ENCODE measurements at places on chromosomes 6 and 20.

GRCh38 chr6:101668496-101669030 is 275.1 kb downstream of the GRIK2 start:
- DNase-seq: peak; percentile 6

DNA sequence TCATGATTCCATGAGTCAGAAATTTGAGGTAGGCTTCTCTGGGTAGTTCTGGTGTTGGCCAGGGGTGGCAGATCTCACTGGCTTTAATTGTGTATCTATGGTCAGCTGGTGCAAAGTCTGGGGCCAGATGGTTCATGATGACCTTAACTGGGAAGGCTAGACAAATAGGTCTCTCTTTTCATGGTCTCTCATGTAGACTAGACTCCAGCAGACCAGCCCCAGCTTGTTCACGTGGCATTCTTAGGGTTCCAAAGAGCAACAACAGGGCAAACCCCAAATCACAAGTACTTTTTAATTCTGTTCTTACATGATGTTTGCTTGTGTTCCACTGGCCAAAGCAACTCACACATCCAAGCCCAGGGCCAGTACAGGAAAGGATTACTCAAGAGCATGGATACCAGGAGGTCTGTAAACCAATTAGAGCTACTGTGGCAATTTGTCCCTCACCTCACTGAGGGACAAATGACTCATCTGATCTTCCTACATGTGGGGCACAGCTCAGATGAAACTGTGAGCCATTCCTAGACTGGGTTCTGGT is 79.5 kb upstream of the PBOV1 start:
- no peak for DNase-seq

- DNase-seq: peak; percentile 43
Observed at GRCh38 chr6:35044145-35044745, 96.9 kb downstream of the TCP11 start.

GRCh38 chr6:110116258-110116657 is 63.2 kb downstream of the WASF1 start:
- no peak for DNase-seq

GRCh38 chr20:20585146-20585545 is 127.3 kb downstream of the RALGAPA2 start:
- no peak for DNase-seq

DNA sequence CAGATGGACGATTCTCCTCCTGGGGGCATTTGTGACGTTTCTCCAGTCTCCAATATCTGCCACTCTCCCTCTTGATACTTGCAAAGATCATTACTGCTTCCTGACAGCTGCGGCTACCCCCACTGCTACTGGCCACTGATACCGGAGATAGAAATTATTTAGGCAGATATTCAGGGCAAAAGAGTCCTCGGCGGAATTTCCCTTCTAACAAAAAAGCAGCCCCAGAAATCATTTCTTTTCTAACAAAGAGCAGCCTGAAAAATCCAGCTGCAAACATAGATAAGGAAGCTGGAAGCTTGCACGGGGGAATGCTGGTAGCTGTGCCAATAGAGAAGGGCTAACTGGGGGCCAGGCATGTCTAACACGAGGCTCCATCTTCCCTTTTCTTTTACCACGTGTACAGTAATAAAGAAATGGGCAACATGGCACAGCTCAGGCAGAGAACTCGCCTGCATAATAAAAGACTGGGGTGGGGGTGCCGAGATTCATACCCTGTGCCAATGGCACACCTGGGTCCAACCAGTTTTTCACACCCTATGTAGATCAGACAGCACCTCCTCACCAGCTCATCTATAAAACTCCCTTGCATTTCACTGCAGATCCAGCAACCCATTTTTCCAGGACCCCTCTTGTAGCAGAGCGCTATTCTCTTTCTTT is 6.1 kb downstream of the TP53RK start:
- DNase-seq: no peak

GRCh38 chr20:63101781-63102720 is 95.3 kb upstream of the BHLHE23 start:
- peak; percentile 52 for DNase-seq

DNA sequence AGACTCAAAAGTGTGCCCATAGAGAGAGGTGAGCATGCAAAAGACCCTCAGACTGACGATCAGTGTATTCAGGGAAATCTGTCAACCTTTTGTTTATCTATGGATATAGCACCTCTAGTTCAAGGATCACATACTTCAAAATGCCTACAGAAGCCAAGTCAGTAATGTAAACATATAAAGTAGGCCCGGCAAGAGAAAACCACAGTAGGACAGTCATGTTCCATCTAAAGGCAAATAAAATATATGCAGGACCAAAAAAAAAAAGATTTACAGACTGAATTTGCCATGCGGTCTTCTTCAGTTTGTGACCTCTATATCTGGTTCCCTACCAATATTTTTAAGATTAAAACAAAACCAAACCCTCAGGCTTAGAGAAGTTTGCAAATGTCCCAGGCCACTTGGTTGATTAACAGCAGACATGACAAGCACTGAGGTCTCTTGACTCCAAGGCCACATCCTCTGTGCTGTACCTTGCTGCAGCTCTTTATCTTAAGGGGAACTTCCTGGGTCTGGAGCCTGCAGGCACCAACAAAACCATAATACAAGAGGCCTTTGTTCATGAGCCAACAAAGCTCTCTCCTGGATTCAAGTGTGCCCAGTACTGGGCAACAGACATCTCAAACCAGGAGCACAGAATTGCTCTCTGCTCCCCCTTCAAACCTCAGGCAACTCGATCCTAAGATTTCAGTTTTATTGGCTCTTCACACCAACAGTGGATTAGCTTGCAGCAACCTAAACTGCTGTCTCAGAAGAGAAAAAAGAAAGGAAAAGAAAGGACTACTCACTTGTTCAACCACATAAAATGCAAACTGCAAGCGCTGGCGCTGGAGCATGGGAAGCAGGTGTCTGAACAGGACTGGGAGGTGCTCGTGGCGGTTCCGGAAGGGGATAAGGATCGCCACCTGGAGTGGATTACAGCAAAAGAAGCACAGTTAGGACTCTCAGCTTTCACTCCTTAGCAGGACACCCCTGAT is 71.7 kb downstream of the B4GALT5 start:
- no peak for DNase-seq

- no peak for DNase-seq
Observed at GRCh38 chr6:360764-361373, 30.7 kb upstream of the IRF4 start.

GRCh38 chr6:10230531-10230930 is 184.3 kb downstream of the TFAP2A start:
- no peak for DNase-seq

GRCh38 chr20:20439602-20440190 is 71.8 kb downstream of the INSM1 start:
- DNase-seq: no peak

GRCh38 chr6:98844244-98845210 is 10.2 kb downstream of the POU3F2 start:
- no peak for DNase-seq

DNA sequence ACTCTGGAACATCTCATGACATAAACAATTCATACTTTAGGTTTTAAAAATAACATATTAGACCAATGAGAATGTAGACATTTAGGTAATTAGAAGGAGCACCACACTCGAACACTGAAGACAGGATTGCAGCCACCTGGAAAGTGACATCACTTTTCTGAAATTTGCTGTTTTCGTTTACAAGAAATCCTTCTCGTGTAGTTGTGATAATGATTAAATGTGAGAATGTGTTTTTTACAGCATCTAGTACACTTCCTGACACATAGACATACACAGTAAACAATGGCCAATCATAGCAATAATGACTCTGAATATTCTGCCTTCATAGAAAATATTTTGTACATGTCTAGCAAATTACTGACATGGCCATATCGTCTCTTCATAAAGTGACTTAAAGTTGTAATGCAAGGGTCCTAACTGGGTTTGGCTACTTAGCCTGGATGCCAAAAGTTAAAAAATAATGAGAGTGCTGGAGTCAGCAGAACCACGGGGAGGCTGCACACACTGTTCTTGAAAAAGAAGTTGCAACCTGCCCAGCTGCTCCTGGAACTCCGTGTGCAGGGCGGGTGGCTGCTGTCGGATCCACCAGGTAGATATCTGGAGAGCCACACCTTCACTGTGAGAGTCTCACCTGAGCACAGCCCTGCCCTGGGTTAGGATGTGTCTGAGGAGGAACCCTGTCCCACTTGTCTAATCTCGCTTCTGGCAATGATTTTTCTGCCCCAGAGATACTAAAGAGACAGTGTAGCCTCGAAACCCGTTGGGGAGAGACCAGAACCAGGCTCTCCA is 212.9 kb downstream of the QKI start:
- no peak for DNase-seq

- no peak for DNase-seq
Observed at GRCh38 chr20:62923669-62924441, 2.5 kb downstream of the DIDO1 start.

- DNase-seq: no peak
Observed at GRCh38 chr6:122050242-122050755, 349.2 kb upstream of the HSF2 start.

DNA sequence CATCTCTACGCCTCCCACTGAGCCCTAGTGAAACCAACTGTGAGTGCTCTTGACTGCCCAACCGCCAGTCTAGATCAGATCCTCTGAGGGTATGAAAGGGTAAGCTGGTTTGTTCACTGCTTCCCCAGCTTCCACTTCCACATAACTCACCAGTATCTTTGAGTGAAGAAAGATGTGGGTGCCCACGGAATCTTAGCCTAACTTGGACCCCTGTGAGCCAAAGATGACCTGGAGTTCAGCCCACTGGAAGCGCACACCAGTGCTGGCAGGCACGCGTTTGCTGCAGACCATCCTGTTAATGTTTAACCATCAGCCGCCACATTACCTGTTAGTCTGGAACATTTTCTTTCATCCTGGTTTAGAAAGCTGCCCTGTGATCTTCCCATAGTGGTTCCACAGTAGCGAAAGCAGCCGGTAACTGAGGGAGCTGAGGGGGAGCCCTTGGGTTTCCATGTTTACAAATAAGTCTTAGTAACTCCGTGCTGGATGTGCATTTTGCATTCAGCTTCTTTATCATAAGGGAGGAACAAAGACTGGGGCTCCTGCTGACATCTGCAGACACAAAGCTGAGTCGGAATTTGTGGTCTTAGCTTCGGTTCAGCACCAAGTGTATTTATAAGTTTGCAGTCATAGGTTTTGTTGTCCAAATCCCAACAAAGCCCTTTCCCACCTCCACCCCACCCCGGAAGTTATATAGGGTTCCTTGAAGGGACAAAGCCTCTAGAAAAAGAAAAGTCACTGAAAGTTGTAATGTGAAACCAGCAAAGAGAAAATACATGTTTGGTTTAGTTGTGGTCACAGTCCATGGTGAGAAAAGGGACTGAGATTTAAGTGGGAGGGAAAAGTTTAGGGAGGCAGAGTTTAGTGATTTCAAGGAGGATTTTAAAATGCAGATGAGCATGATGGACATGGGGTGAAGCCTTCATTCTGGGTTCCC is 71.0 kb downstream of the SSR1 start:
- no peak for DNase-seq

DNA sequence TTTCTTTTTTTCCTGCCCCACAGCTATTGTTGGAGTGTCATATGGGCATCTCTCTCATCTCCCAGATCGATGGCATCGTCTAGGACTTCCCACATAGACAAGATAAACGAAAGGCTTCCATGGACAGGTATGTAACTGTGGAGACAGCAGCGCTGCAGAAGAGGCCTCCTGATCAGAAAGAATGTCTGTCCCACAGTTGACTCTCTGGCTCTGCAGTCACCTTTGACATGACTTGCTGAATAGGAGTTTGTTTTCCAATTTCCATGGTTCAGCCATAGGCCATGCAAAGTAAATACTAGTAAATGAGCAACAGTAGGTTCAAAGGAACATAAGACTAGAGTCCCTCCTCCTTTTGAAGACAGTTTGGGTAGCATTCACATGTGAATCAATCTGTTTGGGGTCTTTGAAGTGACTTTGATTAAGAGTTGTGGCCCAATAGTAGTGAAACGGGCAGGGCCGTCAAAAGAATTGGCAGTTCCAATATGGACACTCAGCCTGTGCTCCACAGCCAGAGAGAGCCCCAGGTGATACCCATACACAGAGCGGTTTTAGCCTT is 134.7 kb upstream of the IFNGR1 start:
- DNase-seq: no peak

GRCh38 chr20:39745380-39745779 is 783.2 kb downstream of the DHX35 start:
- no peak for DNase-seq

GRCh38 chr6:47846752-47847151 is 64.9 kb downstream of the OPN5 start:
- no peak for DNase-seq

DNA sequence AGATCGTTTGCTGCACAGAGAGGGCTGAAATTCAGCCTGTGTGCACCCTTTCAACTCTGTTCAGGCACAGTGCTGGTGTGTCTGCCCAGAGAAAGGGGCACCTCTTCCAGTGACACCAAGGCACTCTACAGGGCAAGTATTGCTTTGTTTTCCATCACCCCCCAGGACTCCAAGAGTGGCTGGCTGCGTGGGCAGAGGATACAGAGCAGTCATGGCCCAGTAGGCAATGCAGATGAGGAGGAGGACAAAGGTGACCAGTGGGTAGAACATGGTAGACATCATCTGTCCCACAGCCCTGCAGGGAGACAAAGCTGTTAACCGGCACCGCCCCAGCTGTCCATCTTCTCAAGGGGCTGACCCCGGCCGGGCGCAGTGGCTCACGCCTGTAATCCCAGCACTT is 6.7 kb upstream of the NEU1 start:
- no peak for DNase-seq

- DNase-seq: no peak
Observed at GRCh38 chr6:17536586-17536985, 63.5 kb upstream of the FAM8A1 start.

GRCh38 chr6:16933961-16934360 is 167.9 kb upstream of the STMND1 start:
- DNase-seq: no peak

DNA sequence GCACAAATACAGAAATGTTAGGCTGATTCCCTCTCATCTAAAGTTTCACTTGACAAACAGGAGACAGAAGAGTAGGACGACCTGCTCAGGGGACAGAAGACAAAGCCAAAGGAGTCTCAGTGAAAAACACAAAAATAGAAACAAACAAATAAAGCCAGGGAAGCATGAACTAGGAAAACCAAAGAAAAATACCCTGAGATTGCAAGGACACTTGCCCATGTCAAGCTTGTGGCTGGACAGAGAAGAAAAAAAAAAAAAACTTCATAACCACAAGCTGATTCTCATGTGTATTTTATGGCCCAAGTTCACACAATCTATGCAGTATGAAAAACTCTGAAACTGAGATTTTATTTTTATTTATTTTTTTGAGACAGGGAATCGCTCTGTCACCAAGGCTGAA is 85.6 kb upstream of the BEND6 start:
- DNase-seq: no peak

DNA sequence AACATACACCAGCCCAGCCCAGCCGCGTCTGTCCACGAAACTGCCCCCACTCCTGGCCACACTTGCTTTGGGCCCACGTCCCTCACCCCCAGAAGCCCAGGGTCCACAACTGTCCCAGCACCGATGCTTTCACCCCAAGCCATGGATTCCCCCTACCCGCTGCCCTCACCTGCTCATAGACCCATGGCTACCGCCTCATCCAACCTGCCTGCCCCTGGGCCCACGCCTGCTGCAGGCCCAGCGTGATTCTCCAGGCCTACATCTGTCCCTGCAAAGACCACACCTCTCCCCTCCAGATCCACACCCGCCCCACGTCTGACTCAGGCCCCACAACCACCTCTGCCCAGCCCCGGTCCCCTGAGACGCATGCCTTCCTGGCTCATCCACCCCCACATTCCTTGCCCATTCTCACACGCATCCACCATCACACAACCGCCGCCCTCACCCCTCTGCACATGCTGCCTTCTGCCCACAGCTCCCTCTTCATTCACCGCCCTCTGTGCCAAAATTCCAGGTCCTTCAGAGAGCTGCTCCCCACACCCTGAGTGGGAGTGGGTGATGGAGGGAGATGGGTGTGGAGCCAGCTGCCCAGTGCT is 86.7 kb downstream of the GRM4 start:
- no peak for DNase-seq

Data from cerebellum (tissue), 4 donors.